ENCODE measurements at places on chromosomes 7 and 10.

- DNase-seq: no peak
Observed at GRCh38 chr10:58887474-58887873, 289.0 kb upstream of the PHYHIPL start.

- DNase-seq: no peak
Observed at GRCh38 chr10:124101351-124101750, 8.0 kb upstream of the CHST15 start.

DNA sequence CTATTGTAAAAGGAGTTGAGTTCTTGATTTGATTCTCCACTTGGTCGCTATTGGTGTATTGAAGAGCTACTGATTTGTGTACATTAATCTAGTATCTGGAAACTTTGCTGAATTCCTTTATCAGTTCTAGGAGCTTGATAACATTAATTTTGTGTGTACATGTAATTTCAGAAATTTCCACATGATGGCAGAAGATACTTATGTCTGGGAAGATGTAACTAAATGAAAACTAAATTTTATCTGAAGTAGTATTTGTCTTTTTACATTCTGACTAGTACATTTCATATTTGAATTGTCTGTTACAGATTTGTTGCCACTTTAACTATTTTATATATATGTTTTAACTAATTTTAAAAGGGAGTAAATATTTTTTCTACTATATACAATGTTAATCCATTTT lies 27.6 kb downstream of the SDHAF3 start:
- DNase-seq: peak; percentile 77

DNA sequence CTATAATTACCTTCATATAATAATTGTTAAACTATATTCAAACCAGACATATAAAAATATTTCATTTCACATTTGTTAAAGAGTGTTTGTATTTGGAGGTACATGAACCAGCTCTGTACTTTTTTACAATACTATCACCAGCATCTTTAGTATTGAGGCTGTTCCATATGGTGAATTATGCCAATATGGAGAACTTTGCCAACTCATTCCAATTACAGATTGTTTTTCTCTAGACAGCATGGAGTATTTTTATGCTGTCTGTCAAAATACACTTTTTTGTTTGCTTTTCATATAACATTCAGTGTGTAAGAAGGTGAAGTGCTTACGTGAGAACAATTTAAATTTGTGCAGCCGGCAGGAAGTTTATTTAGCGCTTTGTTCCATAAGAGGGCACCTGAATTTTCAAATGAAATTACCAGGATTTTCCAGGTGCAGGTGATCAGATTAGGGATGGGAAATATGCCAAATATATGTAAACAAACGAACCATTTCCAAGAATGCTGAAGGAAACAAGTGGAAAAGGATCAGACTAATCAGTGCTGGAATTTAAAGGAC lies 54.9 kb downstream of the SEMA3E start:
- no peak for DNase-seq

DNA sequence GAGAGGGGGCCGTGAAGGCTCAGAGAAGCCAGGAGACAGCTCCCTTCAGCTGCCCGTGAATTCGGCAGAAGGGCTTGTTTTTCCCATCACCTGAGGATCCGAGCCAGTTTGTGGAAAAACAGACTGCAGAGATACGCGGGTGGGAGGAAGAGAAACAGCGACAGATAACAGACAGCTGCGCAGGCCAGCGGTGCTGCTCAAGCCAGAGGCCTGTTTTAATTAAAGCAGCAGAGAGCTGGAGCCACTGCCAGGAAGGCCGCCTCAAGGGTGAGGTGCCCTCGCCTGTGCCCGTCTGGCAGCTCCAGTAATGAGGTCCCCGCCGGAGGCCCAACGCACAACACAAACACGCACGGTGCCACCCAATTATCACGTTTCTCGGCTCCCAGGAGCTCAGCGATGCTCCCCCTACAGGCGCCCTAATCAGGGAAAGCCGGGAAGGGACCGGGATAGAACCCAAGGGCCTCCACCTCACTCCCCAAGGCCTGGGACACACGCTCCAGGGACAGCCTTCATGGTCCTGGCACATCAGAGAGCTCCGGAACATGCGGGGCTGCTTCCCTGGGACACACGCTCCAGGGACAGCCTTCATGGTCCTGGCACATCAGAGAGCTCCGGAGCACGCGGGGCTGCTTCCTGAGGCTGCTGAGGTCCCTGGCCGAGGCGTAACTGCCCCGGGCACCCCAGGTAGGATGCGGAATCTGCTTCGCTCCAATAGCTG lies 60.6 kb upstream of the DNAAF5 start:
- no peak for DNase-seq

DNA sequence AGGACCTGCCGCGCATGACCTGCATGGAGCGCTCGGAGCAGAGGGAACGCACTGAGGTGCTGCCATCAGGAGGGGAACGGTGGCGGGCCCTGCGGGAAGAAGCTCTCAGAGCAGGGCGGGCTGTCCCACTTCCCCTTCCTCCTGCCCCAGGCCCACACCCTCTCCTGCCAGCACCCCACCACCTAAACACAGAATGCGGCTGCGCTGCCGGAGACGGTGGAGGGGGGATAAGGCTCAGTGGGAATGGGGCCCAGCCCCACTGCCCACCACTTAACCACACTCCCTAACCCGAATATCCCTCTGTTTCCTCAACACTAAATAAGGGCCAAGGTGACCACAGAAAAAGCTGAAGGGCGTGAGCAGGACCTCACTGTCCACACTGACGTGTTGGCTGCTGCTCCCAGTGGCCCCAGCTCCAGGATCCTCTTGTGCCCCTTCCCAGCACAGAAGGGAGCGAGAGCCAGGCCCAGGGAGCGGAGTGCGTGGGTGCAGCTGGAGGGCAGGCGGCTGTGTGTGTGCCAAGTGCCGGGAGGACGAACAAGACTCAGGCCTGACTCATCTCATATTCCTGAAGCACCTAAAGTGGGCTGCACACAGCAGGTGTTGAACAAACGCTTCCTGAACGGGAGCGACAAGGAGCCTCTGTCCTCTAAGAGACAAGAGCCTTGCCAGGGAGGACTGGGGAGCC lies 116.8 kb downstream of the MAD1L1 start:
- DNase-seq: peak; percentile 24

- DNase-seq: no peak
Observed at GRCh38 chr10:23917251-23917840, 291.6 kb upstream of the KIAA1217 start.

DNA sequence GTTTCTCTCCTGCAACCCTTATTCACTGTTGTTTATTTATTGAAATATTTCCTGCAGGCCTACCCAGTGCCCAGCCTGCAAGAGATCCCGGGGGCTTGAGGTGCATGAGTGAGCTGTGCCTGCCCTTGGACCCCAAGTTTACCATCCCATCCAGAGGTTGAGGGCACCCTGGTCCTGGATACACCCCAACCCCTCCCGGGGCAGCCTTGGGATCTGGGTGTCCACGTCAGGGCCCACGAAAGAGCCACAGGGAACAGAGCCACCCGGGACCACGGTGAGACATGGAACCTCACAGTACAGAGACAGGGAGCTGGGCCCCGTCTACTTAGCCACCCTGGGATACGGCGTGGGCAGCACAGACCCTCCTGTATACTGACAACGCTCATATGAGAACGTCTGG lies 28.8 kb upstream of the PDGFA start:
- DNase-seq: no peak

DNA sequence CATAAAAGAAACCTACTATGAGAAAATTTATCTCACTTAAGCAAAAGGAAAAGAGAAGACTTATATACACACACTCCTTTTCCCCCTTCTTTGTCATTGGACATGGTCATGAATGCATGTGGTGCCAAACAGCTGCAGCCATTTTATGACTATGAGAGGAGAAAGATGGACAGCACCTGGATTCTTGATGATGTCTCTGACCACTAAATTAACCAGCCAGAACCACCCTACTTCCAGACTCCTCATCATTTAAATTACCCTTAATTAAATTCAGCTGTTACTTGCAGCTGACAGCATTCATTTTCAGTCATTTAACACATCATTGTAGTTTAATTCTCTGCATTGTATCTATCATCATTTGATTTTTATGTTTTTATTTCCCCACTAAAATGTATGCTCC lies 379.0 kb upstream of the HPS1 start:
- DNase-seq: no peak

- peak; percentile 85 for DNase-seq
Observed at GRCh38 chr7:103989785-103990767, 618 bp upstream of the RELN start.
